ENCODE measurements at places on chromosomes 7 and 10. TPM values are rescaled to one million over a fixed set of nuclear protein-coding genes. Genes with fewer than 3 reads are reported as not detected.
A peak's percentile ranks its signal among the peaks of the same experiment; 100 is the strongest.

Gene LRMDA
- polyA plus RNA-seq, result 6.0 TPM

Gene HKDC1
- 57.2 TPM for polyA plus RNA-seq

GRCh38 chr7:47046949-47047348 lies 535.0 kb downstream of the TNS3 start:
- no peaks in the 10 kb centered on the region for H3K27me3 ChIP-seq
- no peak overlapping the region for H3K4me3 ChIP-seq
- H3K36me3 ChIP-seq, result no peaks in the 10 kb centered on the region
- DNase-seq, result no peak
- no peaks in the 10 kb centered on the region for H3K4me1 ChIP-seq

GRCh38 chr10:92219559-92219958 lies 71.3 kb downstream of the CPEB3 start:
- H3K27ac ChIP-seq, result no peak overlapping the region
- H3K36me3 ChIP-seq, result peaks cover 3% of the 10 kb centered on the region
- no peak overlapping the region for H3K4me3 ChIP-seq
- H3K4me1 ChIP-seq, result no peaks in the 10 kb centered on the region
- no peak for DNase-seq

DNA sequence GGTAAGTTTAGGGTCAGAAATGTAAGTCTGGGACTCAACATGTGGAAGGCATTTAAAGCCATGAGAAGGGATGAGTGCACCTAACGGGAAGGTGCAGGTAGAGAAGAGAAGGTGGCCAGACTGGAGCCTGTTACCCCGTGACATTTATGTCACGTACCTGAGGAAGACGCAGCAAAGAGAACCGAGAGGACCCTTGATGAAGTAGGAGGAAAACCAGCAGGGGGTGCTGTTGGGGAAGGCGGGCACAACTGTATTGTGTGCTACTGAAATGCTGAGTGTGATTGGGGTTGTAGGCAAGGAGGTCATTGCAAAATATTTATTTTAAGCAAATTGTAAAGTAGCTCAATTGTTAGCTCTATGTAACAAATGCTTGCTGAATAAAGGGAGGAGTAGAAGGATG lies 338.2 kb upstream of the PRKCQ start:
- no peaks in the 10 kb centered on the region for H3K36me3 ChIP-seq
- H3K27ac ChIP-seq, result no peak overlapping the region
- peak; percentile 25 for DNase-seq
- H3K27me3 ChIP-seq, result no peaks in the 10 kb centered on the region
